Peyer's patch (tissue), 4 donors: ENCODE measurements at places on chromosomes 7 and 10.

- no peak for DNase-seq
These were observed 50.0 kb downstream of the TACR2 start for GRCh38 chr10:69366738-69367137.

- DNase-seq: no peak
These were observed 31.9 kb downstream of the MICU1 start for GRCh38 chr10:72593963-72594362.

GRCh38 chr7:134920026-134920753 is 66.1 kb upstream of the AGBL3 start:
- DNase-seq: no peak

GRCh38 chr10:48554656-48555055 is 50.2 kb downstream of the ARHGAP22 start:
- DNase-seq: no peak

DNA sequence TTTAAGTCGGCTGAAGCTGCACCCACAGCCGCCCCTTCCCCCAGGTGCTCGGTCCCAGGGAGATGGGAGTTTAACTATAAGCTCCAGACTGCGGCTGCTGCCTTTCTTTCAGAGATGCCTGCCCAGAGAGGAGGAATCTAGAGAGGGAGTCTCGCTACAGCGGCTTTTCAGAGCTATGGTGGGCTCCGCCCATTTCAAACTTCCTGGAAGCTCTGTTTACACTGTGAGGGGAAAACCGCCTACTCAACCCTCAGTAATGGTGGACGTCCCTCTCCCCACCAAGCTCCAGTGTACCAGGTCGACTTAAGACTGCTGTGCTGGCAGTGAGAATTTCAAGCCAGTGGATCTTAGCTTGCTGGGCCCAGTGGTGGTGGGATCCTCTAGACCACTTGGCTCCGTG is 135.4 kb downstream of the CXCL12 start:
- no peak for DNase-seq

- no peak for DNase-seq
These were observed 242.7 kb upstream of the SEMA3C start for GRCh38 chr7:81161451-81162075.

- DNase-seq: no peak
These were observed 45.2 kb downstream of the MICALL2 start for GRCh38 chr7:1413936-1414639.

GRCh38 chr7:96088579-96088978 is 233.3 kb downstream of the SLC25A13 start:
- DNase-seq: no peak

- no peak for DNase-seq
These were observed 21.6 kb downstream of the SMKR1 start for GRCh38 chr7:129523924-129524323.
